ENCODE measurements at places on chromosomes 4 and X.

GRCh38 chr4:168879188-168879587, 130.9 kb downstream of the CBR4 start:
- DNase-seq, result no peak

- no peak for DNase-seq
Measured at GRCh38 chr4:71262161-71262560, 76.7 kb upstream of the SLC4A4 start.

GRCh38 chr4:143531380-143531779, 17.9 kb downstream of the SMARCA5 start:
- no peak for DNase-seq

GRCh38 chrX:4668802-4669536, 955.5 kb upstream of the PRKX start:
- DNase-seq, result no peak

DNA sequence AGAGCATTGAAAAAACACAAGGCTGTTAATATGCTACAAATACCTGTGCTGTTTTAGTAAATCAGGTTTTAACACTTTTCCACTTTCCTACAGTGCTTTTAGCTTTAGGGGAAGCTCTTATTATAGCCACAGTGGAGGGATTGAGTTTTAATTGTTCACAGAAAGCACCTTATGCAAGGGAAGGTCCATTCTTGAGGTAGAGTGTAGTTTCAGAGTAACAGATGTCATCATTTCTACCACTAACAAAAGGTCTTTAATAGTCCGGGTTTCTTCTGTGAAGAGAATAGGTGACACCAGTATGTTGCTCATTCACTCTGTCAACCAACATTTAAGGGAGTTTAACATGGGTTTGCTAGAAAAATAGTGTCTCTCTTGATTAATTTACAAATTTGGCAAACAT, 104.4 kb downstream of the STIM2 start:
- no peak for DNase-seq

DNA sequence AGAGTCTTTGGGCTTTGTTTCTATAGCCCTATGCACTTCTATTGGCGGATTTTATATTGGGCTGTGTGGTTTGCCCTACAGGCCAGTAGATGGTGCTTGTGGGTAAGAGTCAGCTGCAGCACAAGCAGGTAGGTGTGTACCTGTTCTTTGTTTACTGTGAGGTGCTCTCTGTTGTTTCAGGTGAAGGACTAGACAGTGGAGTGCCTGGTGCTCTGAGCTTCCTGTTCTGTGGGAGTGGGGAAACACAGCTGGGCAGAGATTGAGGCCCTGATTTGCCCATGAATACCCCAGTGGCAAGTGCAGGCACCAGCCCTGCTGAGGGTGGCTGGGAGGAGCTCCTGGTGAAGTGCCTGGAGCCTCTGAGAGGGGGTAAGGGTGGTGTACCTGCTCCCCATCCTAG, 26.3 kb upstream of the UCP1 start:
- no peak for DNase-seq

DNA sequence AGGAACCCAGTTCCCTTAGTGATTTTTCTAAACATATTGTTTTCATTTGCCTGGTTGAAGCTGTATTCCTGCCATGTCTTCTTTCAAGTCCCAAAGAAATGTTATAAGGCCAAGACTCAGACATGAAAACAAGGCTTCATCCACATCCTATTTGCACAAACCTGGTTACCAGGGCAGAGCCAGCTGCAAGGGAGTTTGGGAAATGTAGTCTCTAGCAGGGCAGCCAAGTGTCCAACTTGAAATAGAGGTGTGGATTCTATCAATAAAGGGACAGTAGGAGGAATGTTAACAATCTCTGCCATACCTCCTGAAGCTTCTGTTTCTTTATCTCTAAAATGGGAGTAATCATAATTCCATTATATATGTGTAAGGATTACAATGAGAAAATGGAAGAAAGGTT, 56.6 kb downstream of the INTS12 start:
- DNase-seq, result no peak

GRCh38 chr4:171117457-171117856, 695.7 kb upstream of the GALNTL6 start:
- DNase-seq, result no peak

DNA sequence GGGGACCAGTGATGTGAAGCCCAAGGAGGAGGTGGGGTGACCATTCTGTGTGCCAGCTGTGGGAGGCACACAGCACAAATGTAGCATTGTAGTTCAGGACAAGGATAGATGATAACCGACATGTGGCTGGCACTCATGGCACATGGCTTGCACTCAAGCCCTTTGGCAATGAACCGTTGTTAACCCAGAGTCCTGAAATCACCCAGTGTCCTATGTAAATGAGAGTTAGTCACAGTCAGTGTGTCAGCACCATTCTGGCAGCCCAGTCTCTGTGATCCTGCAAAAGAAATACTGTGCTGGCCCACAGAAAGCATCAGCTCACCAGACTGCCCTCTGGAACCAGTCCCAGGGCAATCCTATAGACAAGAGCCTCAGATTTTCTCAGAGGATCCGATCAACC, 339.3 kb downstream of the MID1IP1 start:
- no peak for DNase-seq

DNA sequence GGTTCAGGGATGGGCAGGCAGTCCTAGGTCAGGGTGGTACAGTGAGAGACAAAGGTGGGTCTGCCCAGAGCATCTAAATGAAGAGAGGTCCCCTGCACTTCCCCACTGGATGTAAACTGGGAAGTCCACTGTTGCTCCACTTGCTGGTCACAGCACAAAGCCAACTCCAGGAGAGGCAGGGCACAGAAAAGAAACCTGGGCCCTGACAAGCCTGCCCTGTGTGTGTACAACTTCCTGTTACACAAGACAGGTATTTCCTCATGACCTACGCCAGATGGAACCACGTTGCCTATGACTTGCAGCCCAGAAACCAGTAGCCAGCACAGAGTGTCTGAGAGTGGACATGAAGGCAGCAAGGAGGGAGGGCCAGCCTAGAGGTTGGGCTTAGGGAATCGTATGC, 161.8 kb downstream of the SH3KBP1 start:
- no peak for DNase-seq

DNA sequence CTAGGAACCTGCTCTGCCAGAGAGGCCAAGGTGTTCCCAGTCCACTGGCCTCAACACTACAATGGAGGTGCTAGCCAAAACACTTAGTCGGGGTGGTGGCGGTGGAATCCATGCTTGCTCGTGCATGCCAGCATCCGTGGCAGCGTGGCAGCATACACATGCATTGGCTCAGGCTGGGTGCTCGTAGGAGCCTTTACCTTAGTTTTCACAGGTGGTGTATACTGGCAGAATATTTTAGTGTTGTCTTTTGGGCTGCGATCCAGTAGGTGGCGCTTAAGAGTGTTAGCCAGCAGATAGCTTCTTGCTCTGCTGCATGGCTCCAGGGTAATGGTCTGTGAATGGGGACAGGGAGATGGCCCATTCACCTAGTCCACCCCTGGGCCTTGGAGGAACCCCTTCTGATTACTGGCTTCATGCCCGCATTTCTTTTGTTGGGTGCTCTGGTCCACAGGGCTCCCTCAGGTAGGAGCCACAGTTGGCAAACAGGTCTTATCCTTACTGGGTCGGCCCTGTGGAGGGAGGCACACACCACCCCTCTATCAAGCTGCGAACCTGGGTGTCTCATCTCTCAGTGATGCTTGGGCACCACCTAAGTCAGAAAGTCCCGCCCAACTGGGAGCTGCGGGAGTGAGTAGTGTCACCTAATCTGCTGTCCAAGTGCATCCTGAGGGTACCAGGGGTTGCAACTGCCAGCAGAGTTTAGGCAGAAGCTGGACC, 40.0 kb downstream of the RIPPLY1 start:
- DNase-seq, result no peak

- no peak for DNase-seq
Measured at GRCh38 chr4:144294211-144294610, 153.7 kb upstream of the GYPA start.

GRCh38 chr4:143021384-143021783, 163.3 kb upstream of the USP38 start:
- DNase-seq, result no peak

GRCh38 chr4:70613306-70614183, 15.0 kb upstream of the ENAM start:
- no peak for DNase-seq

- DNase-seq, result no peak
Measured at GRCh38 chr4:125121581-125121980, 193.2 kb upstream of the FAT4 start.

- no peak for DNase-seq
Measured at GRCh38 chrX:11609109-11609508, 56.6 kb downstream of the ARHGAP6 start.

GRCh38 chrX:104310090-104310489, 55.4 kb upstream of the ESX1 start:
- DNase-seq, result no peak

DNA sequence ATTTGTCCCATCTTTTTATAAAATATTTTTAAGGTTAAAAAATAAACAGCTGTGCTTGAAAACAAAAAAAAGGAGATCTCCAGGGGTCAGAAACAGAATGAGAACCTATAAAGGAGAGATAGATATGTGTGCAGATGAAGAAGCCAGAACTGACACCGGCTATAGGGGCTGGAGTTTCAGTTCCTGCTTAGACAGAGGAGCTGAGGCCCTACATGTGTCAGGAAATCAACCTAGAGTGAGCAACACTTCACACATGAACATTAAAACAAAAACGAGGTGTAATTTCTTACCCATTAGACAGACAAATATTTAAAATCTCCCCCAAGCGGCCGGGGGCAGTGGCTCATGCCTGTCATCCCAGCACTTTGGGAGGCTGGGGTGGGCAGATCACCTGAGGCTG, 17.8 kb upstream of the HUWE1 start:
- DNase-seq, result no peak

GRCh38 chrX:39772057-39772832, 325.5 kb downstream of the BCOR start:
- DNase-seq, result peak; percentile 32

- DNase-seq, result no peak
Measured at GRCh38 chr4:141473952-141474351, 162.4 kb upstream of the IL15 start.

DNA sequence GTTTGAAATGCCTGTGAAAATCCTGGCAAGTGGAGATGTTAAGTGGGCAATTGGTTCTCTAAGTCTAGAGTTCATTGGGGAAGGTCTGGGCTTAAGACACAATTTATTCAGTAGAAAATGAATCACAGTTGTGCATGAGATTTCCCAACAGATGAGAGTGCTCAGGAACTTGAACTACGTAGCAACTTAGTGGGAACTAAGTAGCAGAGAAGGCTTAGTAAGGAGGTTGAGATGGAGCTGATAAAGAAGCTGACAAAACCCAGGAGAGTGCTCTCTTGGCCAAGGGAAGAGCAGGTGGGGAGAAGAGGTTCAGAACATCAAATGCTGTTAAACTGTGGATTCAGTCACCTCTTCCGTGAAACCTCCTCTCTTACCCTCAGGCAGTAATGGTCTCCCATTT, 33.0 kb downstream of the AFF1 start:
- DNase-seq, result no peak

- DNase-seq, result no peak
Measured at GRCh38 chr4:20395160-20395773, 143.6 kb downstream of the SLIT2 start.

DNA sequence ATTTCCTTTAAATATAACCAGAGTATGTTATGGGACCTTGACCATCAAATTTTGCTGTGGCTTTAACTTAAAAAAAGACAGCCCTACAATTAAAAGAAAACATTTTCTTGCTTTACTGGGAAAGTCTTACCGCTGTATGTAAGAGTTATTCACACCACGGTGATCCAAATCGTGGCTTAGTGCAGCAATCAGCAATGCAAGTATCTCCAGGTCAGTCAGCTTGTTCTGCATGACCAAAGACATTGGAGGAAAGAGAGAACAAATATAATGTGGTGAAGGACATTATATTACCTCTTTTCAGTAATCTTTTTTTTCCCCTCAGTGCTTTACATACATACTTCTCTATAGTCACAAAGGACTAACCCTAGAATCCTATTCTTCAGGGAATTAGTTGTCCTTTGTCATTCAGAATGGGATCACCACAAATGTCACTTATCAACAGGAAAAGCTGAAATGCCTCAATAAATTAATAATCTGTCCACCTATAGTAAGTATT, 109.6 kb downstream of the PDE5A start:
- no peak for DNase-seq

DNA sequence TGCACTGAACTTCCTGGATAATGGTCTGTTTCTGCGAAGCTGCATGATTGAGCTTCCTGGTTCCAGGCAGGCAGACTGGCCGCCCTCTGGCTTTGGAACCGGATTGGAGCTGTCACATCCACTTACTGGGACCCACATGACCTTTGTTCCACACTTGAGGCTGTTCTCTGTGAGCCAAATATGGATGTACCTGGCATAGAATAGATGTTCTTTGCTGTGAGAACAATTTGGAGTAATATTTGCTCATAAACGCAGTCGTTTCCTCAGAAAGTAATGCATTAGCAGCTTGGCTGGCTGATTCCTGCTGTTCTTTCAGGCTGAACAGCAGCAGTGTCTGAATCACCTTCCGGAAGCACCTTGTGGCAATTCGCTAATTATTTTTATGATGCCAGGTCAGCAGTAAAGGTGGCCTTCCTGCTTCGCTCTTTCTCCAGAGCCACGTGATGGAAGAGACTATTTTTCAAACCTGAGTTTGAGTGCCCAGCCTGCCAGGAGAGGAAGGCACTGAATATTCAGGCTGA, 78.1 kb upstream of the BOD1L1 start:
- DNase-seq, result no peak

DNA sequence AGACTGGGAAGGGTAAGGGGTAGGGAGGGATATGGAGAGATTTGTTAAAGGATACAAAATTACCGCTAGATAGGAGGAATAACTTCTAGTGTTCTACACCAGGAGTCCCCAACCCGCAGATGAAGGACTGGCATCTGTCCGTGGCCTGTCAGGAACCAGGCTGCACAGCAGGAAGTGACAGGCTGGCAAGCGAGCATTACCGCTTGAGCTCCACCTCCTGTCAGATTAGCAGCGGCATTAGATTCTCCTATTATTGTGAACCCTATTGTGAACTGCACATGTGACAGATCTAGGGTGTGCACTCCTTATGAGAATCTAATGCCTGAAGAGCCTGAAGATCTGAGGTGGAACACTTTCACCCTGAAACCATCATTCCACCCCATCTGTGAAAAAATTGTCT, 27.9 kb upstream of the BBS7 start:
- no peak for DNase-seq

DNA sequence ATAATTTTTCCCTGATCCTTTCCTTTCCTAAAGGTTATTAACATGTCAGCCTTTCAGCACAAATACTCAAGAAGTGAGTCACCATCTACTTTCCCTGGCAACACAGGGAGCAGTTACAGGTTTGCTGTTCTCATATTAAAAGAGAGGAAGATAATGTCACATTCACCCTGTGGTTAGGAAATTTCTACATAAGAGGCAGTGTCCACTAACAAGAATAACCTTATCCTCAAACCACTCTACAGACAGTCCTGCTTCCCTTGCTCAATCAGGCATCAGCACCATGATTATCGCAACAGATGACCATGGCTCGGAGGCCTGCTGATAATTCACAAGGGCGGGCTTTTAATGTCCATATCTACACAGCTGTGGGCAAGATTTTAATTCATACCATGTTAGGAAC, 30.9 kb downstream of the RNF150 start:
- DNase-seq, result no peak

DNA sequence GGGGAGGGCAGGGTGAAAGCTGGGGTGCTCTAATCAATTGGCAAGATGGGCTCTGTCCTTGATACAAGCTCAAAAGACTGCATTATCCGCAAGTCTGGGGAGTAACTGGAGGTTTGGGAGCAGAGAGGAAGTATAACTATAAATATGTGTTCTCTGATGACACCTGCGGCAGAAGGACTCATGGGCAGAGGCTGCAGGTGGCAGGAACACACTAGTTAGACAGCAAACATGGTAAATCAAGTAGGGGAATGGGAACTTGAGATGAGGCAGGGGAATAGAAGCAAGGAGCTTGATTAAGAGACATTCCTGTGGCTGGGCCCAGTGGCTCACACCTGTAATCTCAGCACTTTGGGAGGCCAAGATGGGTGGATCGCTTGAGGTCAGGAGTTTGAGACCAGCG, 30.3 kb downstream of the SH3KBP1 start:
- no peak for DNase-seq

All from stimulated activated naive CD4-positive, alpha-beta T cell (primary cell).